ENCODE measurements at places on chromosomes 7 and 10.

GRCh38 chr10:23067939-23068775 lies 27.2 kb upstream of the MSRB2 start:
- peak; percentile 26 for DNase-seq

DNA sequence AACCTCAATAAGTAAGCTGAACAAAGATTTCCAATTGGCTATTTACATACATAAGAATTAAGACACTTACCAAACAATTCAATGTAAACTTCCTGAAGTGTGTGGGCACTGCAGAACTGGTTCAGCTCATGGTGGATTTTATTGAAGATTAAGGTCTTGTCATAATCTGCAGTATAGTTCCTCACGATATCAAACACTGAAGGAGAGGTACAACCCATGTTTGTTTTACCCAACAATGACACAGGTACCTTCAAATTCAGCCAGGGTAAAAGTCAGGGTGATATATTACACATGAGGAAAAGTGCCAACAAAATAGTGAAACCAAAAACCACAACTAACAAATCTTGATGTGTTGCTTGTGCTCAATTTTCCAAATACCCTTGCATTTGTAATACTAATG lies 10.0 kb downstream of the ERLIN1 start:
- DNase-seq: no peak

DNA sequence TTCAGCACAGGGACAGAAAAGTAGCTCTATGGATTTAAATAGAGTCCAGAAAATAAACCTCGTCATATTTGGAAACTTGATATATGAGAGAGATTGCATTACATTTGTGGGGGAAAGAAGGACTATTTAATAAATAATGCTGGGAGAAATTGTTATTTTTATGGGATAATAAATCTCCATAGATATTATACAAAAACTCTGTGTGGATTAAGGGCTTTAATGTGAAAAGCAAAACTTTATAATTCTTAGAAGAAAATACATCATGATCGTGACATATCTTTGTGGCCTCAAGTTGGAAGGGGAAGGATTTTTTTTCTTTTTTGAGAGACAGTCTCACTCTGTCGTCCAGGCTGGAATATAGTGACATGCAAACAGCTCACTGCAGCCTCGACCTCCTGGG lies 95.0 kb upstream of the LEP start:
- DNase-seq: no peak

DNA sequence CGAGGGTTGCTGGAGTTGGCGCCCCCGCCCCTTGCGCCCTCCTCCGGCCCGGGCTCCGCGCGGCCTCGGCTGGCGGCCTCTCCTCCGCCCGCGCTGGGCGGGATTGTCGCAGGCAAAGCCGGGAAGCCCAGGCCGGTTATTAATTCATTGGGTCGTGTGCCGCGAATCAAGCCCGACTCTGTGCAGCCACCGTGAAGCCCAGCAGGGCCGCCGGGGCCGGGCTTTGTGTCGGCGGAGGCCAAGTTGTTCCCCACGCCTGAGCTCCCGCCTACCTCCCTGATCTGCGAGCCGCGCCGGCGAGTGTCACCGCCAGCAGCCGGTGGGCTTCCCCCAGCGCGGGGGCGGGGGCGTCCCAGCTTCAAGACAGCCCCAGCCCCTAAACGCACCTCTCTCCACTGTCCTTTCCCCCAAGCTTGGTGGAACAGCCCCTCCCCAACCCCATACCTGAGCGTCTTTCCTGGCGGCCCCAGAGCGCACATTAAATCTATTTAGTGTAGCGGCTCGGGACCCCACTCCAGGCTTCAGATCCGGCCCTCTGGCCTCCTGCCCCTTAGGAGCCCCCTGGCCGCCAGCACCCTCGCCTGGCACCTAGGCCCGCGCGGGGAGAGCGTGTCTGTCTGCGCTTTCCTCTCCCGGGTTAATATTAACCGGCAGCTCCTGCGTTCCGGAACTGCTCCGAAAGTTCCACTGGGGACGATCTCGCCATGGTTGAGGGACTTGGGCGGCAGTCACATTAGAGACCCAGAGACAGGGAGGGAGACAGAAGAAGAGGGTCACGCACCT lies 3.5 kb downstream of the SHH start:
- DNase-seq: no peak

DNA sequence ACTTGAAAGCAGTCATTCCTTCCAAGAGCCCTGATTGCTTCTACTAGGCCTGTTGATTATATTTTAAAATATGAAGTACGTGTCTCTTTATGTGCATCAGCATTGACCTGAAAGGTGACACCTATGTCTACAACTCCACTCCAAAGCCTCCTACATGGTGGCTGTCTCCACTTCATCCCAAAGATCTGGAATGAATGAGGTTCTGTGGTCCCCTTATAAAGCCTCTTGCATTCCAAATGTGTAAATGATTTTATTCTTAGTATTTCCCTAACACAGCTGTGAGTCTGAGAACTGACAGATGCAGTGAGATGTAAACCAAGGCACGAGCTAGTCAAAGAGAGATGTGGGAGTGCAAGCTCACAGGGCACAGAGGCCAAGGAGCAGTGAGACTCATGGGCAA lies 176.0 kb upstream of the SVIL start:
- no peak for DNase-seq

- no peak for DNase-seq
These were observed 31.1 kb upstream of the PLEKHS1 start for GRCh38 chr10:113720386-113720785.

- peak; percentile 2 for DNase-seq
These were observed 49.5 kb upstream of the ZPBP start for GRCh38 chr7:50142425-50143017.

- DNase-seq: no peak
These were observed 159.6 kb upstream of the SLC26A5 start for GRCh38 chr7:103605640-103606039.

- DNase-seq: no peak
These were observed 23.0 kb upstream of the YWHAG start for GRCh38 chr7:76381814-76382213.

- peak; percentile 95 for DNase-seq
These were observed 206.7 kb upstream of the PLXNA4 start for GRCh38 chr7:132782777-132783640.

- no peak for DNase-seq
These were observed 30.8 kb upstream of the CHST15 start for GRCh38 chr10:124124123-124124768.

GRCh38 chr10:18238870-18239485 lies 98.8 kb downstream of the CACNB2 start:
- DNase-seq: no peak

GRCh38 chr10:7412928-7413282 lies 2.1 kb upstream of the SFMBT2 start:
- DNase-seq: no peak

DNA sequence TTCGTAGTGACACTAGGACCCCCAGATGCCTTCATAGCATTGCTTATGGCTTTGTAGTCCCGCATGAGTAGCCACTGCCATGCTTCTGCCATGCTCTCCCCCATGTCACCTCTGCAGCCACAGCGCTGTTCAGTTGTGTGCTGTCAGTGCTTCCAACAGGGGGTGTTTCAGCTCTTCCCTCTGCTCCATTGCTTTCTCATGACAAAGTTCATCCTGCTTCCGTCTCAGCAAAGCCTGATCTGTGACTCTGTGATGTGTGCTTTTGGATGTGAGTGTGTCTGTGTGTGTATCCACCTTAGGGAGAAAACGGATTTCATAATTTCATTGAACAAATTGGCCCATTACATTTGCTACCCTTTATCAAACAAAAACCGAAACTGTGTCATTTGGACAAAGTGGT lies 134.9 kb upstream of the SAMD8 start:
- DNase-seq: no peak

GRCh38 chr10:132397036-132397541 lies at the start of gene PWWP2B:
Gene PWWP2B (plus strand): TSS chr10:132397200. CDS start chr10:132397227, 27 bp downstream.
- no peak for DNase-seq

- no peak for DNase-seq
These were observed 287.9 kb upstream of the KLF14 start for GRCh38 chr7:131021902-131022301.

DNA sequence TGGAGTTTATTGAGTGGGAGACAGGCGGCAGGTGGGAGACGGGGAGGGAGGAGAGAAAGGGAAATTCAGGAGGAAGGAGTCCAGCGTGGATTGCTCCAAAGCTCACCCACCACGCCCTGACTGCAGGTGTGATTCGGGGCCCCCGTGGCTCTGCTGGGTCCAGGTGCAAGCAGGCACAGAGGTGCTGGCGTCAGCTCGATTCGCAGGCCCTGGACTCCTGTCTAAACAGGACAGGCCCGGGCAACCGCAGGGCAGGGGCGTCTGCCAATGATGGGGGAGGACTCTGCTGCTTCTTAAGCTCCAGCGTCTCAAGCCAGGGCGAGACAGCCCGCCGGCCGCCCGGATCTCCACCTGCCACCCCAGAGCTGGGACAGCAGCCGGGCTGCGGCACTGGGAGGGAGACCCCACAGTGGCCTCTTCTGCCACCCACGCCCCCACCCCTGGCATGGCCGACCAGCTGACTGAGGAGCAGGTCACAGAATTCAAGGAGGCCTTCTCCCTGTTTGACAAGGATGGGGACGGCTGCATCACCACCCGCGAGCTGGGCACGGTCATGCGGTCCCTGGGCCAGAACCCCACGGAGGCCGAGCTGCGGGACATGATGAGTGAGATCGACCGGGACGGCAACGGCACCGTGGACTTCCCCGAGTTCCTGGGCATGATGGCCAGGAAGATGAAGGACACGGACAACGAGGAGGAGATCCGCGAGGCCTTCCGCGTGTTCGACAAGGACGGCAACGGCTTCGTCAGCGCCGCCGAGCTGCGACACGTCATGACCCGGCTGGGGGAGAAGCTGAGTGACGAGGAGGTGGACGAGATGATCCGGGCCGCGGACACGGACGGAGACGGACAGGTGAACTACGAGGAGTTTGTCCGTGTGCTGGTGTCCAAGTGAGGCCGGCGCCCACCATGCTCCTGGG lies at the start of gene CALML3:
CALML3 (plus strand) TSS at position 321 of the 920 bp plus-strand sequence; CDS start at position 446, 125 bp downstream.
- DNase-seq: no peak

GRCh38 chr7:37476881-37477450 lies 28.3 kb upstream of the ELMO1 start:
- DNase-seq: no peak

GRCh38 chr7:72493850-72494661 lies 81.9 kb upstream of the CALN1 start:
- peak; percentile 6 for DNase-seq

DNA sequence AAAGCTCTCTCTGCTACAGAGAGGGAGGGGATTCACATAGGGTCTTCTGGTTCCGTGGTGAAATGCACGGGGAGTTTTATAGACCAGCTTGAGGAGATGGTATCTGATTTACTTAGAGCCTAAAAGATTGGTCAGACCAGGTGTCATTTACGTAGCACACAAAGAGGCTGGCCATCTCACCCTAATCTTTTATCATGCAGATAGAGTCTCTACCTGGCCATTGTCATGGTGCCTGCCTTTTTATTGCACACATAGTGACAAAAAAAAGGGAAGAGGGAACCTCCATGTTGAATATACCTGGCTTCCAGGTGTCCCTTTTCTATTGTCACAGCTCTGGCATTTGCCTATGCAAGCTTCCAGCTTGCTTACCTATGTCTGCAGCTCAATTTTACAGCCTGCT lies 1456.1 kb downstream of the GATA3 start:
- DNase-seq: no peak

DNA sequence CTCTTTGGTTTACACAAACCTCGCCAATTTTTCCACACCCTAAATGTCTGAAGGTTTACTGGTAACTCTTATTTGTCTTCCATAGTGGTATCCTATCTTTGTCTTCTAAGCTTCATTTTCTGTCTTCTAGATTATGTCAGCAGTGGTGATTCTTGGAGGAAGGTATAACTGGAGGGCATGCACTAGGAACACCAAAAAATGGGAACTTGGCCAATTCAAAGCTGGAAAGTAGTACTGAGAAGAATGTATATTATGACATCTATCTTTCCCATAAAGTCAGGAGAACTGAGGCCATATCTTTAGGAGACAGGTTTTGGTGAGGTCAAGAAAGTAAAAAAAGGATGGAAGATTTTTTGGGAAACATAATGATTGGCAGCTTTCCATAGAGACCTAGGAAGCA lies 113.3 kb downstream of the CPEB3 start:
- no peak for DNase-seq

DNA sequence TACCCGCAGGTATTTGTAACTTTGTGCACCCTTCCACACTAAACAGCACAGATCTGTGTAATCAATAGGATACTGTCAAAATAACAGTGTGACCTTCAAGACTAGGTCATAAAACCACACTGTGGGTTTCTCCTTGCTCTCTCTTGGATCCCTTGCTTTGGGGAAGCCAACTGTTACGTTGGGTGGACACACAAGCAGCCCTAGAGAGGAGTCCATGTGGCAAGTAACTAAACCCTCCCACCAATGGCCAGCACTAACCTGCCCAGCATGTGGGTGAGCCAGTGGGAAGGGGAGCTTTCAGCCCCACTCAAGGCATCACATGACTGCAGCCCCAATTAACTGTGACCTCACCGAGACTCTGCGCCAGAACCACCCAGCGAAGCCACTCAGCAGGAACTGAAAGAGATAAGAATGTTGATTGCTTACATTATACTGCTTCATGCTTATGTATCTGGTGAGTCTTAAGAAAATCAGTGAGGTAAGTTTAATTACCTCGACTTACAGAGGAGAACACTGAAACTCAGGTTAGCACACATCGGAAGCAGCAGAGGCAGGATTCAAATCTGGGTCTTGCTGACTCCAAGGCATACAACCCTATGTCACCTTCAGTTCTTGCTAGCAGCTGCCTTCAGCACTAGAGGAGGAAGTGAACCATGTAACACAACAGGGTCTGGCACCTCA lies 9.4 kb upstream of the ZC3HAV1 start:
- no peak for DNase-seq

GRCh38 chr10:131354380-131354779 lies 42.9 kb upstream of the TCERG1L start:
- DNase-seq: no peak

DNA sequence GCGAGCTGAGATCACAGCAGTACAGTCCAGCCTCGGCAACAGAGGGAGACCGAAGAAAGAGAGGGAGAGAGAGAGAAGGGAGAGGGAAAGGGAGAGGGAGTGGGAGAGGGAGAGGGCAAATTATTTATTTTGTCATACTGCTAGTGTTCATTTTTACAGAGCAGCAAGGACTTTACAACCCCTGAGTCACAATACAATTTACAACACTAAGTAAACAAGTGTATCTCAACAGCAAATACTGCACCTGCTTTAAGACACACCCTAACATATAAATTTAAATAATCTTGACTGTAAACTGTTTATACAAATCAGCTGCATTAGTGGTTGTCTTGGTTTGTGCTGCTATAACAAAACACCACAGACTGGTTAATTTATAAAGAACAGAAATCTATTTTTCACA lies 27.2 kb downstream of the HTR5A start:
- DNase-seq: no peak

DNA sequence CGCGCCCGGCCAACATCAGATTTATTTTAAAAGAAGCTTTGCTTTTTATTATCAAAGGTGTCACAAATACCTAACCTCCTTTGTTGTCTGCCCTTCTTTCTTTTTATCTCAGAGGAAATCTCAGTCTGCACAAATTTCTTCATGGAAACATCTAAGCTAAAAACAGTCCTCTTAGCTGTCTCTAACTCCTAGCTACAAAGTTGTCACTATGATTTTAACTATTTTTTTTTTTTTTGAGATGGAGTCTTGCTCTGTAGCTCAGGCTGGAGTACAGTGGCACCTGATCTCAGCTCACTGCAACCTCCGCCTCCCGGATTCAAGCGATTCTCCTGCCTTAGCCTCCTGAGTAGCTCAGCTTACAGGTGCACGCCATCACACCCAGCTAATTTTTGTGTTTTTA lies 7.3 kb downstream of the TRA2A start:
- no peak for DNase-seq

GRCh38 chr7:114414156-114415063 lies at the start of gene FOXP2:
Gene FOXP2 (plus strand): TSS chr7:114414815. CDS start chr7:114426512, 11,697 bp downstream.
- no peak for DNase-seq

Data from fibroblast of skin of left biceps (primary cell).